ENCODE measurements at places on chromosomes 1 and 21.
A peak's percentile ranks its signal among the peaks of the same experiment; 100 is the strongest.

DNA sequence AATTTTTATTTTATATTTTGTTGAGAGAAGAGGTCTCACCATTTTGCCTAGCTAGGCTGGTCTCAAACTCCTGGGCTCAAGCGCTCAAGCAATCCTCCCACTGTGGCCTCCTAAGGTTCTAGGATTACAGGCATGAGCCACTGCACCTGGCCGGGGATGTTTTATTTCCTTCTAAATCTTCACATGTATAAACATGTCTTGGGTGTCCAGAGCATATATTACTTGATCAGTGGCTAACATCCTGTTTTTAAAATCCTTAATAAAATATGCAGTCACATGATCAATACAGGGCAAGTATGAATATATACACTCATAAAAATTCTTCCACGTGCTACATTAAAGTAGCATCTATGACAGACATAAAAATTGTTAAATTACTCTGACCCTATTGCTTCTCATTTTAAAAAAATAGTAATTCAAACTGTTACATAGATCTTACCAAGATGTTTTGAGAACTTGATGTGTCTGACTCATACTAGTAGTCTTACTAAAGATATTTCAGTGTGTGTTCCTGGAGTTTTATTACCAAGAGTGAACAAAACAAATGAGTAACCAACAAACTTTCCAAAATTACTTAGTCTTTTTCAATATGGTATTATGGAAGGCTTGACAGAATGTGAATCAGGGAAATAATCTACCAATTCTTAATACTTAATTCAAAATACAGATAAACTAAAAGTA is 222.5 kb downstream of the SLC45A1 start:
- no peak for DNase-seq

- no peak for DNase-seq
Measured at GRCh38 chr1:169590932-169591331, 4.7 kb upstream of the F5 start.

DNA sequence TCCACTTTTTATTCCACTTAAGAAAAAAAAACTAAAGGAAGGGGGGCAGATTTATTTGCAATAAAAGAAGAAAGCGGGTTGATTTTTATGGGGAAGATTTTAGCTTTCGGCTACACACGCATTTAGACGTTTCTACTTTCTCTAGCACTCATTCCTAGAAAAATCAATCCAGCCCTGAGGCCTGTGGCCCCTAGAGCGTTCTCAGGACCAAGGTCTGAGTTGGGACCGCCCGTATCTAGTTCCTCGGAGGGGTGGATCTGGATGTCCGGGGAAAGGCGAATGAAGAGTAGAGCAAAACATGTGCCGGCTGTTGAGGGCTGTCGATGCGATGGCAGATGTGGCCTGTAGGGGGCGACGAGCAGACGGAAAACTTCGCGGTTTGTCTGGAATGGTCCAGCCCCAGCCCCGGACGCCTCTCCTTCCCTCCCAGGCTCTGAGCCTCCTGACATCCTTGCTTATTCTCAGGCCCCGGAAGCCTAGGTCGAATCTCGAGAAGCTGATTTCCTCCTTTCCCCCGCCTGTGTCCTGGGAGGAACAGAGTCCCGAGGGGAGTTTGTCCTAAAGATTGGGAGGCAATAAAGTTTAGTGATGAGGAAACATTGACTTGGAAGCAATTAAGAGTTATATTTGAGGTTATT is 5.2 kb downstream of the FOXD3 start:
- no peak for DNase-seq

DNA sequence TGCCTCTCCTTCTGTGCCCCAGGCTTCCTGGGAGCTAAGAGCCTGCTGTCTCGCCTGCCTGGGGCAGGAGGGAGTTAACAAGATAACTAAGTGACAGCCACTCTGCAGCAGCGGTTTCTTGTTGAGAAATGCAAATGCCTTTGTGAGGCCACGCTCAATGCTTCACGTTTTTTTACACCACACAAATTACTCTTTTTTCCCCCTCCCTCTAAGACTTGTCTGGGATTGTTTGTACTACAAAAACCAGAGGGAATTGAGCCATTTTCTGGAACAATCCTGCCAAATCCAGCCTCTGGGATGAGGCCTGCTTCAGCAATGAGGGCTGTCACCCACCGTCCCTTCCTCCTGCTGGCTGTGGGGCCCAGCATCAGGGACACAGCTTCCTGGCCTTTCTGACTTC is 119.6 kb downstream of the ACTL8 start:
- DNase-seq, result no peak

- no peak for DNase-seq
Measured at GRCh38 chr1:12778907-12779306, 5.4 kb downstream of the PRAMEF12 start.

- no peak for DNase-seq
Measured at GRCh38 chr1:191256917-191257316, 779.3 kb upstream of the BRINP3 start.

- DNase-seq, result no peak
Measured at GRCh38 chr1:206023695-206024094, at the start of gene CTSE. Gene CTSE, minus strand, starts transcription at chr1:206023895. Its CDS starts 104 bp downstream, at chr1:206023791.

GRCh38 chr1:6850537-6850936 is 65.3 kb downstream of the CAMTA1 start:
- no peak for DNase-seq

GRCh38 chr21:40053007-40053406 is 185.8 kb downstream of the PCP4 start:
- DNase-seq, result peak; percentile 19

DNA sequence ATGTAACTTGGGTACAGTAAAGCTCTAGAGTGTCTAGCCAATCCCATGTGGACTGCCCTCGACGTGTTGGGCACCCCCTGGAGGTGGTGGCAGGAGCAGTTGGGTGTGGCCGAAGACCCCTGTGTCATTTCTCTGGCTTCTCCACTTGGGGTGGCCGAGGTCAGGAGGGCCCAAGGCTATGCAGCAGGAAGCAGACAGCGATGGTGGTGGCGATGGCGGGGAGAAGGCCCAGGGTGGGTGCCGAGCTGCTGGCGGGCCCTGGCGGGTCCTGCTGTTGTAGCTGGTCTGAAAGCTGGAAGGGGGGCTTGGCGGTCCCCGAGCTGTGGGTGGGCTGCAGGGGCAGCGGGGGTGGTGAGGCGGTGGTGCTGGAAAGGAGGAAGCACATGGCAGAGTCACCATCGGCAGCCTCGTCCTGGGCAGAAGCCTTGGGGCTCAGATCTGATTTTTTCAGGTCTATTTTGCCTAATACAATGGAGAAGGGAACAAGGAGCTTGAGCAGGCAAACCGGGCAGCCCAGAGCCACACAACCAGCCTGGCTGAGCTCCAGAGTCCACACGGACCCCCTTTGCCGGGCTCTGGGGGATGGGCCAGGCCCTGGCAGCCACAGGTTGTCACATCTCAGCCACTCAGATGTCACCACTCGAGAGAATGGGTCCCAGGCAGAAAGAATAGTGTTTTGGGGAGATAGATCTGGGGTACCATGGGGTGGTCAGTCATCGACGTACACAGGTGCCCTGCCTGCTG is 231.3 kb downstream of the TRABD2B start:
- no peak for DNase-seq

- no peak for DNase-seq
Measured at GRCh38 chr1:218939095-218939494, 234.6 kb upstream of the LYPLAL1 start.

DNA sequence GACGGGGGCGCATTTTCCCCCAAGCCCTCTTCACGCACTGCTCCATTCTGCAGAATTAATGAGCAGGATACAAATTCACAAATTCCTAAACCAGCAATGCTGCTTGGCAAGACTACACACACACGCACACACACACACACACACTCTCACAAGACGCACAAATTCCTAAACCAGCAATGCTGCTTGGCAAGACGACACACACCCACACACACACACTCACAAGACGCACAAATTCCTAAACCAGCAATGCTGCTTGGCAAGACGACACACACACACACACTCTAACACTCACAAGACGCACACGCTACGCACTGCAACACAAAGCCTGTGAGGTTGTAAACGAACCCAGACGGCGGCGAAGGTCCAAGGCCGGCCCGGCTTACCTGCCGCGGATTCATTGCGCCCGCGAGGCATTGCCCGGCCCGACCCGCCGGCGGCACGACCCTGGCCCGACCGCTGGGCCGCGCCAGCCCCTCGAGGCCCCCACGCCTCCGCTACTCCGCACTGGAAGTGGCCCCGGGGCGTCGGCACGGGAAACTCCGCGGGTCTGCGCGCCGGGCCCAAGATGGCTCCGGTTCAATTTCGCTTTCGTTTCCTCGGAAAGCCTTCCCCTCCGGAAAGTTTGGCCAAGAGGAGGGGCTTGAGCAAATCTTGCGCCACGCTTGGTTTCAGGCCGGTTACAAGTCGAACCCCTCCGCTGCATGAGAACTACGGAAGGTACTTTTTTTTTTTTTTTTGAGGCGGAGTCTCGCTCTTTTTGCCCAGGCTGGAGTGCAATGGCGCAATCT is at the start of gene ADAR:
ADAR (minus strand) TSS at position 578 of the 788 bp plus-strand sequence; CDS start at position 398, 180 bp downstream.
- peak; percentile 58 for DNase-seq

GRCh38 chr1:89687254-89687653 is 54.3 kb downstream of the LRRC8C start:
- DNase-seq, result no peak

GRCh38 chr1:218350801-218351266 is 5.7 kb downstream of the TGFB2 start:
- DNase-seq, result no peak

GRCh38 chr1:170734412-170735175 is 70.7 kb downstream of the PRRX1 start:
- DNase-seq, result no peak

DNA sequence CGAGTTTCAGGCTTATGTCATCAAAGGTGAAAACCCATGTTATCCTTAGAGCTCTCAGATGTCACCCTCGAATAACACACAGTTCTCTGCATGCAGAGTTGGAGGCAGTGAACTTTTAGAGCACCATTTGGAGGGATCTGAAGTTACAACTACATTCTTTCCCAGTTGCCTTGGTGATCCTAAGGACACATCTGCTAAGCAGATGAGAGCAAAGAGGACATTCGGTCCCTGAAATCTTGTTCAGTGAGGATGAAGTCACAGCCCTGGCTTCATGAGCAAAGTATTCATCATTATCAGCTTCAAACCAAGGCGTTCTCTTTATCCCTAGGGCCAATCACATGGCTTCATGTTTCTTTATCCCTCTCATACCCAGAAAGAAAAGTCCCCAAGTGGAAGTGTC is 23.1 kb upstream of the MCOLN2 start:
- DNase-seq, result no peak

- DNase-seq, result no peak
Measured at GRCh38 chr1:227416156-227416830, 98.0 kb upstream of the CDC42BPA start.

GRCh38 chr1:201138311-201138840 is 11.4 kb upstream of the ASCL5 start:
- no peak for DNase-seq

- DNase-seq, result no peak
Measured at GRCh38 chr1:200856716-200857357, 15.9 kb upstream of the GPR25 start.

GRCh38 chr21:30479259-30479658 is 908 bp downstream of the KRTAP19-1 start:
- DNase-seq, result no peak

GRCh38 chr21:31682620-31683019 is 23.1 kb downstream of the SOD1 start:
- no peak for DNase-seq

DNA sequence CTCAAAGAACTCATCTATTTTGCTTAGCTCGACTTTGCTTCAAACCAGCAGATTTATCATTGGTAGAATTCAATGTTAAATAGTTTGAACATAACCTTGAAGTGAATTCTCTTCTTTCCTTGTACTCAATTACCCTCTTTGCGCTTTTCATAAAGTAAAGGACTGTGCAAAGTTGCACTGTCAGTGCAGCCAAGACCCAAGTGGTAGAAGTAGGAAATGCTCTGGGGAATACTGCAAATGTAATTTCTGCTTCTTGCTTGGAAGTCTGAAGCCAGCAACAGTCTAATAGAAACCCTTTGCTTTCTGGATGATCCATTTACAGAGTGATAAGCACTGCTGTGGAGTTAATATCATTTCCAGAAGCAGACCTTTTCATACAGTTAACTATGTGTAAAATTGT is 936.7 kb upstream of the TMPRSS15 start:
- DNase-seq, result no peak

DNA sequence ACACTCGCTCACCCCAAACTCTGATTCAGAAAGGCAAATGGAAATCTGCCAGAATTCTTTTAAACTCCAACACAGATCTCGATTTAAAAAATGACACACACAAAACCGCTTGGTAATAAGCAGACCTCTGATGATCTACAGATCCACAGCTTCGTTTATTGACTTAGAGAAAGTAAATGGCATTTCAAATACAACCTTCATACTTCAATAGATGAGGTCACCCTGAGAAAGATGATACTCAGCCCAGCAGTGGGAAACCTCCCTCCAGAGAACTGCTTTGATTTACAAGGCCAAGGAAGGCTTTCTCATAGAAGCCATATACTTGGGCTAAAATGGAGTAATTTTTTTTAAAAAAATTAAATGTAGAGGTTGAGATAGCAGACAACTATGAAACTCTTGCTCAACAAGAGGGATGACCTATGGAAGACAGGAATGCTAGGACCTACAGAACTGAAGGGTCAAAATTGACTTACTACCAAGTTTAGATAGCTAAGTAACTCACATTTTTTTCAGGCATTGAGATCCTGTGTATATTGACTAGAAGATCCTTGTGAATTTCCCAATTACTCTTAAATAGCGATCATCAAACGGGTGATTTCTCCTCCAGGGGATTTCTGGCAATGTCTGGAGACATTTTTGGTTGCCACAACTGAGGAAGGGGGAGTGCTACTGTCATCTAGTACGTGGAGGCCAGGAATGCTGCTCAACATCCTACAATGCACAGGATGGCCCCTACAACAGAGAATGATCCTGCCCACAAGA is 143.9 kb downstream of the CLIC6 start:
- DNase-seq, result no peak

DNA sequence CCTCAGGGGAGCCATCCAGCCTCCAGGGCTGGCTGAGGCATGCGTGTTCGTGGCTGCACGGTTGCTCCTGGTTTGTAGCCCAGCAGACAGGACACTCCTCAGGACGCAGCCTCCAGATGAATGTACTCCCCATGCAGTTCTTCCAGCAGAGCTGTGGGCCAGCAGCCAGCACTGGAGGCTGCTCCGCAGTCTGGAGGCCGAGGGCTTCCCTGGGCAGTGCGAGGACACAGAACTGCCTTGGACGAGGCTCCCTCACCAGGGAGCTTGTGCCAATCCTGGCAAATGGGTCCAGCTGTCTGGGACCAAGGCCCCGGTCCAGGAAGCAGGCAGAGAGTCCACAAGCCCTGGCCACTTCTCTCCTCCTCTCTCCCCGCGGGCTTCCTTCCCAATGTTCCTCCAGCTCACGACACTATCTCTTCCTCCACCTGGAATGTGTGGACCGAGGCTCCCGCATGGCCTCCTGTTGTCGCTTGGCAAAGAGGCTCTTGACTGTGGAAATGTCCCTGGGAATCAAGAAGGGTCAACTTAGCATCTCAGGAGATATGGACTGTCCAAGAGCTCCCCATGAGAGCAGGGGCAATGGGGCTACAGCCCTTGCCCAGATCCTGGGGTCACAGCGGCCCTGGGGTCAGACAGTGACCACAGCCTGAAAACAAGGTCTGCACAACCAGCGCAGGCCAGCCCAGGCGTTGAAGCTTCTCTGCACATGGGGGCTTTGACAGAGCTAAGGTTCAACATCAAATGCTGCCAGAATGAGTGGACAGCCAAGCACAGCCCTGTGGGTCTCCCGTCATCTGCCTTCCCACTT is 5.3 kb downstream of the EDN2 start:
- no peak for DNase-seq

- peak; percentile 48 for DNase-seq
Measured at GRCh38 chr1:16175610-16176553, 20.0 kb upstream of the EPHA2 start.

GRCh38 chr1:229231754-229232119 is 39.2 kb upstream of the RAB4A start:
- peak; percentile 12 for DNase-seq

All from anterior cingulate cortex (tissue), 58 donors.